ENCODE measurements at places on chromosomes 4 and X. TPM values are rescaled to one million over a fixed set of nuclear protein-coding genes. Genes with fewer than 3 reads are reported as not detected.

ABLIM2 gene
- 5.0 TPM for total RNA-seq

DCHS2 gene
- 17.7 TPM for total RNA-seq

APBB2 gene
- total RNA-seq = 82.9 TPM

DNA sequence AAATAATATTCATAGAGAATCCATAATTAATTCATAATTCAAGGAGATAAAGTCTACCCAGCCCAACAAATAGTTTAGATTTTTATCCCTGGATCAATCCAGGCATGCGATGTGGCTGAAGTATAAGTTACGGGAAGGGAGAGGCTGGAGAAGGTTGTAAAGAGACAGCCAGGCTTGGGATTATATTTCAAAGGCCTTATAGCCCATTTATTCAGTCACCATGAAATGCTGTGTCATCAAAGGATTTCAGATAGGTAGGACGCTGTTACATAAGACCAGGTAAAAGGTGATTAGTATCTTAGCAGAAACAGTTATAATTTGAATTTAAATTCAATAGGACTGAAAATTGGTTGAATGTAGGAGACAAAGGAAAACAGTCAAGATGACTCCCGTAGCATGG, 73.0 kb upstream of the NFKB1 start:
- no peak for DNase-seq

- DNase-seq = no peak
Measured at GRCh38 chrX:50075630-50076339, 125.0 kb downstream of the AKAP4 start.

All from skin of body (tissue), 3 donors.